ENCODE measurements at places on chromosomes 6 and 20.
A peak's percentile ranks its signal among the peaks of the same experiment; 100 is the strongest.

DNA sequence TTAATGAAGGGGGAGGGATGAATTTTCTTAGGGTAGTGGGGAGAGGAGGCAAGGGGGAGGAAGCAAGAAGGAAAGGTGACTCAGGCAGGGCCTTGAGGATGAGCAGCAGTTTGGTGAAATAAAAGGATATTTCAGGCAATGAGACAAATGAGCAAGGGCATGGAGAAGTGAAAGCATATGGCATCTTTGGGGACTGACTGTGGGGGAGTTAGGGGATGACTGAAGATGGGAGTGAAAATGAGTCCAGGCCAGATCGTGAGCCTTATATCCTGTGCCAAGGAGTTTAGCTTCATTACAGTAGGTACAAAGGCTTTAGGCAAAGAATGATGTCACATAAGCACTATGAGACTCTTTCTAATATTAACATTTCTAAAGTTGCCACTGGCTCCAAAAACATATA is 51.9 kb downstream of the ILRUN start:
- DNase-seq = peak; percentile 7

DNA sequence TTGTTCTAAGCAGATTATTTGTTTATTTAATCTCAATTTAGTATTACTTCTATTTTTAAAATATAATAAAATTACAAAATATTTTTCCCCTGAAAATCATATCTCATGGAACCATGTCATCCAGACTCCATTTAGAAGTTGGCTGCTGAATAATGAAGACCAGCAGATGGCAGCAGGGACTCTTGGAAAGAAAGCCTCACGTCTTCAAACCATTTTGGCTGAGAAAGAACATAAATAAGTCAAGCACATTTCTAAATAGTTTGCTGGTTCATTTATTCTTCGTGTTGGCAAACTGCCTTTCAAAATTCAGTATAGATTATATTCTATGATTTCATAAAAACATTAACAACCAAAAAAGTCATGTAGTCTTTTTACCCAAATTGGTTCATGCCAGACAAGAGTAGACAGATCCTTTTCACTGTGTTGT is 71.7 kb downstream of the RCAN2 start:
- DNase-seq = peak; percentile 63

- DNase-seq = no peak
Measured at GRCh38 chr6:7112741-7113313, 5.1 kb downstream of the RREB1 start.

DNA sequence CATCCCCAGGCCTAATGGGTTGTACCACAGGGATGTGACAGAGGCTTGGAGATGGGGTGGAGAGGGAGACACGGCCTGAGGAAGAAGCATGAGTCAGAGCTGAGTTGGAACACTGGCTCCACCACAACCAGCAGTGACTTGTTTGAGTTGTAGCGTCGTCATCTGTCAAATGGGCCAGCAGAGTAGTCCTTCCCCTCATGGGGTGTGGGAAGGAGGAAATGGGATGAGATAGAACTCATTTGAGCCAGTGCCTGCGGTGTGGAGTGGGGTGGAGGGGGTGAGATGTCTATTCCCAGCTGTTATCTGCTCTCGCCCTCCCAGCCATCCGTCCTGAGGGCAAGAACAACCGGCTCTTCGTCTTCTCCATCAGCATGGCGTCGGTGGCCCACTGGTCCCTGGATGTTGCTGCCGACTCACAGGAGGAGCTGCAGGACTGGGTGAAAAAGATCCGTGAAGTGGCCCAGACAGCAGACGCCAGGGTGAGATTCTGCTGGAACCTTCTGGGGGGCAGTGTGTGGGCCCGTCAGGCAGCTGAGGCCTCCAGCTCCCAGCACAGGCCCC is 32.5 kb downstream of the PLCG1 start:
- DNase-seq = peak; percentile 76

DNA sequence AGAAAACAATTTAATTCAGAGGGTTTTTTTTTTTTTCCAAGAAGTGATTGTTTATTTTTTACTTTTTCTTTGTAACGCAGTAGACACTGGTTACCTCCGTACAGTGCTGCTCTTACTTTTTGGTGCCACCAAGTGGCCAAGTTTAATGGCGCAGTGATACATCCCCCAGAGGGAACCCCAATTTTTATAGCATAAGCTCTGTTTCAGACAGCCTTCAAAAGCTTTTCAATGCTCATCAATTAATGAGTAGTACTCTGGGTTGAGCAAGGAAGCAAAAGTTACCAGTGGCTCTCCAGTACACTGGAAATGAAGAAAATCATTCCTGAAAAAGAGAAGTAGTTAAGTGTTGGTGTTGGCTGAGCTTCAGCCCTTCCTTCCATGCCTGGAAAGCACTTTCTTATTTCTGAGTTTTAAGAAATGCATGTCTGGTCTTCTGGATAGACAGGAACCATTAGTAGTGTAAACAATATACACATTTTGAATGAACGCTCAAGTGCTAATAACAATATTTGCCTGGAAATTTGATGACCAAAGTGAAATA is 129.1 kb upstream of the SMLR1 start:
- DNase-seq = peak; percentile 67

DNA sequence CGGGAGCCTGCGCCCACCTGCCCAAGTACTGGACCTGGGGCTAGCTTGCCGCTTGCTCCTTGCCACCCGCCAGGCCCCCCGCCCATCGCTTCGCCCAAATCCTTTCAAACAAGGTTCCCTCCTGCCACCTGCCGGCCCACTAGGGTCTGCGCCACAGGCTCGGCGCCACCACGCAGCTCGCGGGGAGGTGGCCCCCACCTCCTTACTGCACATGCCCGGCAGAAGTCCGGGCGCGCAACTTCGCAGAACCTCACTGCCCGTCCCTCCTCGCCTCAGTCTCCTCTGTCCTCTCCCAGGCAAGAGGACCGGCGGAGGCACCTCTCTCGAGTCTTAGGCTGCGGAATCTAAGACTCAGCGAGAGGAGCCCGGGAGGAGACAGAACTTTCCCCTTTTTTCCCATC is 11.2 kb downstream of the GNAS-AS1 start:
- DNase-seq = peak; percentile 13

DNA sequence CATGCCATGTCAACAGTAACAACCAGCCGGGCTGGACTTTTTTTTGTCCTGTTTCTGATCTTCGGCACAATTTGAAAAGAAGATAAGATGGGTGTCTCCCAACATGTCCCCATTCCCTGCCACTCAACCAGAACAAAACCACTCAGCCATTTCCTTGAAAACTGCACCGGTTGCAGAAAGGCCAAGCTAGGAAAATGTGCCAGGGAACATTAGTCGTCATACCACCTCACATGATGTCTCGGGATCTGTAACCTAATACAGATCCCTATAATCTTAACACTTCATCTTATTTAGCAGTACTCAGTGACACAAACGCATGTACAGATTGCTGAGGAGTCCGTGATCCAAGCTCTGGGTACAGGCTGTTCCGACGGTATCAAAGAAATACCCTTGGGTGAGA is 46.5 kb downstream of the ALDH8A1 start:
- DNase-seq = no peak

DNA sequence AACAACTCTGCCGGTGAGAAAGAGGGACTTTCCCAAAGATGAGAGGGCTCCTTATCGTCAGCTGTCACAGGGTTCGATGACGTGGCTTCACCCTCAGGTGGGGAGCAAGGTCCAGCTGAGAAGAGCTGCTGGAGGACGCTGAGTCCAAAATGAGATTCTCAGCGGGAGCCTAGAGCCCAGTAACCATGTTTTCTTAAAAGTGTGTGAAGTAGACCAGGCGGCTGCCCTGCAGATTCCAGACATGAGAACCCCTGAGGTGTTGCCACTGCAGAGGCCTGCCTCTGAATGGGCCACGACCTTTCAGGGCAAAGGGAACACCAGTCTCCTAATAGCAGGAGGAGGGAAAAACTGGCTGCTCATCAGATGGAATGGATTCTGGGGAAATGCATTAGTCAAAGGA is 375.1 kb downstream of the BTBD9 start:
- DNase-seq = no peak

- DNase-seq = no peak
Measured at GRCh38 chr20:36599912-36600345, 5.7 kb upstream of the RAB5IF start.

- peak; percentile 4 for DNase-seq
Measured at GRCh38 chr6:121612927-121613326, 177.5 kb downstream of the GJA1 start.

DNA sequence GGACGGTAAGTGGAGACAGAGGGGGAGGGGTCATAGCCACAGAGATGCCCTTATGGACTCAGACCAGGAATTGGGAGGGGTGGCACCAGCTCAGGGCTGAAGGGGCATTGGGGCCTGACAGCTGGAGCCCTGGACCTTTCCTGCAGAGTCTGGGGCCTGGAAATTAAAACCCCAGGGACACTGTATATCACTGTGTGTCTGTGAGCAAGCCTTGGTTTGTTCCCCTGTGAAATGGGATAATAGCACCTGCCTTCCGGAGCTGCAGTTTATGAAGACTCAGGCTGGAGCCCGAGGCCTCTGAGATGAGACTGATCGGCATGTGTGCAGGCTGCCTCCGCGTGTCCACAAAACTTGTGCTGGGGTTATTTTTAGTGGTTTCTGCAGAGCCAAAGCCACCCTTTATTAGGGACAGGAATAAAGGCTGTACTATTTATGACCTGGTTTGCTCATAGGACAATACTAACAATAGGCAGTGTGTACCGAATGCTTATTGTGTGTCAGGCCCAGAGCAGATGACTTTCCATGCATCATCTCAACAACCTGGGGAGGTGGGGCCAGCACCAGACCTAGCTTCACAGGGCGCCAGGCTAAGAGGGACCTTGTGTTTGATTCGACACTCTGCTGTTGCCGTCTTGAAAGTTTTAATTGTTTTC is 22.6 kb downstream of the MYH7B start:
- DNase-seq = no peak

DNA sequence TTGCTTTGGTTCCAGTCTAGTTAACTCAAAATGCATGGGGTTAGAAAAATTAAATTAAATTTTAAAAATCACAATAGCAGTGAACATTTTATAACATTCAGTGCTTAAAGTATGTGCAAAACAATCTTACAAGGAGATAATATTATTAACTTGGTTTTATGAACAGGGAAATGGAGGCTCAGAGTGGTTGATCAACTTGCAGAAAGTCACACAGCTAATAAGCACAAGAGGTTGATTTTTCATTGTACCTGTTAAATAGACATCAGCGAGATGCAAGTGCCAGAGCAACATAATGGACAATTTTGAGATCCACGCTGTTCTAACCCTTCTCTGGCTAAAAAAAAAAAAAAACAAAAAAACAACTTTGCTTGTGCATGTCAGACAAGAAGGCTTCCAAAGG is 219.8 kb downstream of the TSHZ2 start:
- DNase-seq = no peak

DNA sequence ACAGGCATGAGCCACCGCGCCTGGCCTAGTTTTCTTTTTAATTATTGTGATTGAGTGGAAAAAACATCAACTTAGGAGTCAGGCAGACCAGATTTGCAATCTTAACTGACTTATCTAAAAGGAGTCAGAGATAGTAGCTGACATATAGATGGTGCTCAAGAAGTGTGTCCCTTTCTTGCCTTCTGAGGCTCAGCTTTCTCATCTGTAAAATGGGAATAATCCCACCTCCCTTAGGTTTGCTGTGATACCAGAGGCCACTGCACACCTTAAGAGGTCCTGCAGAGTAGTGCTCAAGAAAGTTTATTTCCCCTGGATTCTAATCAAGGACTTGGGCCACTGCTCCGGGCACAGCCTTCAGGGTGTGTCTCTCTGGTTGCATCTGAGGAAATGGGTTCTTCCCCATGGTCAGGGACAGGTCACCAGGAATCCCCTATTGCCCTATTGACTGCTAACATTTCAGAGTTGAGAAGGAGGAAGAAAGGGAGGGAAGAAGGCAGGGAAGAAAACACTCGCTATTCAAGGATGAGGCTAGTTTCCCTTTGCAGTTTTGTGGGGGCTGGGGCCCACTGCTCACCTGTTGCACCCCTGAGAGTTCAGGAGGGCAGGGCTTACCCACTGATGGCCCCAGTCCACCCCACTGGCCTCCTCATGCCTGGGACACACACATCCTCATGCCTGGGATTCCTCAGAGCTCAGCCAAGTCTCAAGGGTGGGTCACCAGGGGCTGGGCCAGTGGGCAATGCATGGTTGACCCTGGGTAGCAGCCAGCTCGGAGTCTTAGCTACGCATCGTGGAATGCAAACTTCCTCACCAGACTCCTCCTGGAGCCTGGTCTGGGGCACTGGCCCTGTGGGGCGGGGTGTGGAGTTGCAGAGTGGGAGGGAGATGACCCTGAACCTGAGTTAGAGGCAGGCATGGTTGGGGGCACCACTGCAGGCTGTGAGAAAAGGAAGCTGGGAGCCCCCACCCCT is 21.2 kb downstream of the C6orf132 start:
- DNase-seq = peak; percentile 70

DNA sequence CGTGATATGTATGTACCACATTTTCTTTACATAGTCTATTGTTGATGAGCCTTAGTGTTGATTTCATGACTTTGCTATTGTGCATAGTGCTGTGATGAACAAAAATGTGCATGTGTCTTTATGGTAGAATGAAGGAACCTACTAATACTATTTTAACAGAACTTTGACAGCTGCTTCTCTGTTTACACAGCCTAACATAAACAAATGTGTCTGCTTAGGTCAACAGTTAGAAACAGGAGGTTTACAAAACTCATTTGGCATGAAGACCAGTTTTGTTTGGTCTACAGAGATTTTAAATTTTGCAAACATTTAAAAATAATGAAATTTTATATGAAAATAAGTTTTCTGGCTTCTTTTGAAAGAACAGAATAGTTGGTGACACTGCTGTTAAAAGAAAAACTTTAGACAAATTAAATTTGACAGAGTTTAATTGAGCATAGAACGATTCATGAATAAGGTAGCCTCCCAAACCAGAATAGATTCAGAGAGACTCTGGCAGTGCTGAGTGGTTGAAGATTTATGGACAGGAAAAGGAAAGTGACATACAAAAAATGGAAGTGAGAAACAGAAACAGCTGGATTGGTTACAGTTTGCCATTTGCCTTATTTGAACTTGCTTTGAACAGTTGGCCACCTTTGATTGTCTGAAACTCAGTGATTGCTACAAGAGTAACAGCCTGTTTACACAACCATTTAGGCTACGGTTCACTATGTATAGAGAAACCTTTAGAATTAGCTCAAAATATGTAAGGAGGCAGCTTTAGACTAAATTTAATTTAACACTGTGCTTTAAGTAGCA is 715.8 kb upstream of the HS3ST5 start:
- DNase-seq = no peak

Data from EH (cell line).